Mesendoderm (in vitro differentiated cells): ENCODE measurements at places on chromosomes 3 and 15.

DNA sequence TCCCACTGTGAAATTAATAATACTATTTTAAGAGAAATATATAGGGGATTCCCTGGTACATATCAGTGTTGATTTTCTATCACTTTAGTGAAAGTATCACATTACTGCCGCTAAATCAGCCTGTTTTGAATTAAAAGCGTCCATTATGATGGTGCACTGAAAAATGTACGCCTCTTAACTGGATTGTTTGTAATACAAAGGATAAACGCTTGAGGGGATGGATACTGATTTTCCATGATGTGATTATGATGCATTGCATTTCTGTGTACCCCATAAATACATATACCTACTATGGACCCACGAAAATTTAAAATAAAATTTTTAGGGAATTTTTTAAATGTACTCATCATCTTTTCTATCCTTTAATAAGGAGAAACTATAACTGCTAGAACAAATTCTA, 478.6 kb downstream of the MAGI1 start:
- no peak overlapping the region for H3K4me3 ChIP-seq
- H3K4me1 ChIP-seq, result no peaks in the 10 kb centered on the region
- H3K36me3 ChIP-seq, result no peaks in the 10 kb centered on the region
- H3K27ac ChIP-seq, result no peak overlapping the region
- no peak for DNase-seq

DNA sequence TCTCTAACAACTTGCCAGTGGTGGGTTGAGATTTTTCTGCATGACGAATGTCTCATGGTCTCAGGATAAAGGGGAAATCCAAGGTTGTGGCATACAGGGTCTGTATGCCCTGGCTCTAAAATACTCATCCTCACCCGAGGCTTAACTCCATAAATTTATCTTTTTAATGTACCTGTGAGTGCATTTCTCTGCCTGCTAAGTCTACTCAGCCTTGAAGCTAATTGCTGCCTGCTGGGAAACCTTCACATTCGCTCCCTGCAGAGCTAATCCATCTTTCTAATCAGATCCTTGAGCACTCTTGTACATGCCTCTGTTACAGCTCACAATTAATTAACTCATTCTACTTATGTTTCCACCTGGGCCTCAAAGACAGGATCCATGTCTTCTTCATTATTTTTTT, 93.8 kb downstream of the CMSS1 start:
- no peak overlapping the region for H3K27ac ChIP-seq
- H3K4me3 ChIP-seq, result no peak overlapping the region
- DNase-seq, result peak; percentile 62
- H3K27me3 ChIP-seq, result no peaks in the 10 kb centered on the region
- H3K4me1 ChIP-seq, result no peaks in the 10 kb centered on the region

- H3K36me3 ChIP-seq, result no peaks in the 10 kb centered on the region
- H3K27me3 ChIP-seq, result no peaks in the 10 kb centered on the region
- no peak for DNase-seq
Measured at GRCh38 chr3:172692751-172693338, 18.0 kb downstream of the NCEH1 start.

GRCh38 chr15:66753687-66754377, 51.8 kb downstream of the SMAD6 start:
- peaks cover 28% of the 10 kb centered on the region for H3K36me3 ChIP-seq
- DNase-seq, result no peak
- H3K27ac ChIP-seq, result no peak overlapping the region
- H3K27me3 ChIP-seq, result no peaks in the 10 kb centered on the region
- no peak overlapping the region for H3K4me3 ChIP-seq
- H3K4me1 ChIP-seq, result peaks cover 2% of the 10 kb centered on the region

DNA sequence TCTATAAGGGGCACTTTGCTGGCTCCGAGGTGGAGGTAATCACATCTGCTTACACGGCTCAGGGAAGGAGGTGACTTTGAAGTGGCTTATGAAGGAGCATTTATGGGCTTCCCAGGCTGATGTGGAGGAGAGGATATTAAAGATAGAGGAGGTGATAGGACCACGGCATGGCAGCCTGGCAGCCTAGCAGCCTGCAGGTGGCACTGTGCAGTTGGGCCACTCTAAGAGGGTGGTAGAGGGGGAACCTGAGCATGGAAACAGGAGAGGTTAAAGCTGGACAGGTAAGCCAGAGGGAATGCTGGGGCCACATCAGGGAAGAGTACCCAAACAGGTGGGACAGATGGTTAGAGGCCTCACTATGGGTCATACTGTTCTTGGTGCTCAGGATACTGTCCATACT, 375.0 kb downstream of the WDR72 start:
- H3K27ac ChIP-seq, result no peak overlapping the region
- H3K36me3 ChIP-seq, result no peaks in the 10 kb centered on the region
- no peaks in the 10 kb centered on the region for H3K4me1 ChIP-seq
- H3K27me3 ChIP-seq, result no peaks in the 10 kb centered on the region
- H3K4me3 ChIP-seq, result no peak overlapping the region

DNA sequence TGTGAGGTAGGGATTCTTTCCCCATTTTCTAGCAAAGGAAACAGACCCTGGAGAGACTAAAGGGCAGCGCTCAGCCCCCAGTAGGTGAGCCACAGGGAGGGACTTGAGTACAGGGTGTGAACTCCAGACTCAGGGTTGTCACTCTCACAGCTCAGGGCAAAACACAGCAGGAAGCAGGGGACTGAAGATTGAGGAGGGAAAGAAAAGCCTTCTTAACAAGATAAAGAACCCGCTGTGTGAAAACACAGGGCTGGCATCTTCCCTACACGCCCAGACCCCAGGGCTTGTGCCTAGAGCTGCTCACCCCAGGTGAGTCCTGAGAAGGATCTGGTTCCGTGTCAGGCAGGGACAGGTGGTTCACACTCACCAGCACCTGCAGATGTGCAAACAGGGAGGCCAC, 59.6 kb downstream of the ABTB1 start:
- no peak overlapping the region for H3K4me3 ChIP-seq
- H3K4me1 ChIP-seq, result peaks cover 5% of the 10 kb centered on the region
- H3K27me3 ChIP-seq, result no peaks in the 10 kb centered on the region
- no peaks in the 10 kb centered on the region for H3K36me3 ChIP-seq

- no peaks in the 10 kb centered on the region for H3K4me1 ChIP-seq
- no peaks in the 10 kb centered on the region for H3K27me3 ChIP-seq
- no peak overlapping the region for H3K4me3 ChIP-seq
- no peak for DNase-seq
- no peaks in the 10 kb centered on the region for H3K36me3 ChIP-seq
Measured at GRCh38 chr3:53808496-53808895, 37.7 kb downstream of the CHDH start.

DNA sequence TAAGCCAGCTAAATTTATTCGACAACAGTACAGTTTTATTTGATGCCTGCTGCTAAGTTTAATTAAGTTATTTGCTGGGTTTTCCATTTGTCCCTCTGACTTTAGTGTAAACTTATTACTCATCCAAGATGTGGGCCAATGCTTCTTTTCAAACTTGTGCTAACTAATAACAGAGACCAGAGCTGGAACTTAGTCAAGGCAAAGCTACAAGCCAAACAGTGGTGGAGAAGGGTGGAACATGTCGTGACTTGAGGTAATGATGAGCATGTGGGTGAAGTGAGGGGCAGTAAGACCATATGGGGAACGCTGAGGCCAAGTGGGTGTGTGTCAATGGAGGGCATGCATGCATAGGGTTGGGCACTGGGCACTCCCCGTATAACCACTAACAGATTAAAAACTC, 63.9 kb downstream of the NMD3 start:
- H3K36me3 ChIP-seq, result no peaks in the 10 kb centered on the region
- H3K27ac ChIP-seq, result no peak overlapping the region
- H3K27me3 ChIP-seq, result no peaks in the 10 kb centered on the region
- no peak overlapping the region for H3K4me3 ChIP-seq
- H3K4me1 ChIP-seq, result no peaks in the 10 kb centered on the region
- no peak for DNase-seq

GRCh38 chr3:134446800-134447199, 39.0 kb downstream of the ANAPC13 start:
- H3K4me1 ChIP-seq, result peaks cover 1% of the 10 kb centered on the region
- DNase-seq, result no peak
- H3K4me3 ChIP-seq, result no peak overlapping the region
- no peaks in the 10 kb centered on the region for H3K27me3 ChIP-seq
- H3K36me3 ChIP-seq, result no peaks in the 10 kb centered on the region
- H3K27ac ChIP-seq, result no peak overlapping the region

- H3K27me3 ChIP-seq, result no peaks in the 10 kb centered on the region
- DNase-seq, result no peak
- H3K4me1 ChIP-seq, result no peaks in the 10 kb centered on the region
- H3K27ac ChIP-seq, result no peak overlapping the region
- H3K4me3 ChIP-seq, result no peak overlapping the region
- H3K36me3 ChIP-seq, result no peaks in the 10 kb centered on the region
Measured at GRCh38 chr15:51310064-51310463, 28.3 kb downstream of the CYP19A1 start.

GRCh38 chr3:178439504-178439903, 96.7 kb upstream of the KCNMB2 start:
- no peak overlapping the region for H3K27ac ChIP-seq
- H3K27me3 ChIP-seq, result no peaks in the 10 kb centered on the region
- no peaks in the 10 kb centered on the region for H3K36me3 ChIP-seq
- H3K4me3 ChIP-seq, result no peak overlapping the region

- H3K4me3 ChIP-seq, result no peak overlapping the region
- no peak overlapping the region for H3K27ac ChIP-seq
Measured at GRCh38 chr15:78282324-78282723, 17.1 kb downstream of the SKIC8 start.

DNA sequence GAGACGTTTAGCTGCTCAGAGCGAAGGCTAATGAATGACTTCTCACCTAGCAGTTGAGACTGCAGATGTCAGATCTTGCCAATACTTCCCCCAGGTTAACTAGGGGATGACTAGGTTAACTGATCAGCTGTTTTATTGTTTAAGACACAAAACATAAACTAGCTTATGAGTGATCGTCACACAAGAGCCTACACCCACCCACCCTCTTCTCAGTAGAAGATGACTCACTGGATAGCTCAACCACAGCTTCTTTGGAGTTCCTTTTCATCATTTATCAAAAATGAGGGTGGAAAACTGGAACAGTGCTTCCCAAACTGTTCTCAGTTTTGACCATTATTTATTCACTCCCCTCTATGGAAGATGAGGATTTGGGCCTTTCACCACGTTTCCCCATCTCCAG, 25.2 kb downstream of the GASK1A start:
- no peaks in the 10 kb centered on the region for H3K27me3 ChIP-seq
- no peak overlapping the region for H3K27ac ChIP-seq
- H3K4me1 ChIP-seq, result no peaks in the 10 kb centered on the region
- no peak overlapping the region for H3K4me3 ChIP-seq
- no peak for DNase-seq

GRCh38 chr3:123837858-123838257, 46.3 kb downstream of the MYLK start:
- H3K27ac ChIP-seq, result no peak overlapping the region
- no peaks in the 10 kb centered on the region for H3K4me1 ChIP-seq
- no peaks in the 10 kb centered on the region for H3K36me3 ChIP-seq
- DNase-seq, result no peak
- no peaks in the 10 kb centered on the region for H3K27me3 ChIP-seq

DNA sequence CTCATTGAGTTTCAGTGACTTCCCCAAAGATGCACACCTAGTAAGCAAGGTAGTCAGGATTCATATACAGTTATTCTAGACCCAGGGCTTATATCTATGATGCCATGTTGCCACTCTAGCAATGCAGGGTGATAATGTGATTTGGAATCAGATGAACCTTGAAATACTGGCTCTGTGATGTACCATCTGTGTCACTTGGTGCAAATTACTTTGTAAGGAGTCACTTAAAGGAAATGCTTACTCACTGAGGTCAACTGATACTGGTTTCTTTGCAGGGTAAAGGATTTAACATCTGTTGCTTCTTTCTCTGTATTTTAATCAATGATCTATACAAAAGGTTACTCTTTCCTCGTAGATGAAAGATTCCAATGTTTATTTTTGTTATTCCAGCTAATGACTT, 10.8 kb downstream of the ASB14 start:
- H3K36me3 ChIP-seq, result no peaks in the 10 kb centered on the region
- no peak overlapping the region for H3K27ac ChIP-seq
- H3K4me1 ChIP-seq, result no peaks in the 10 kb centered on the region
- DNase-seq, result peak; percentile 38

GRCh38 chr3:34268032-34268709, 469.7 kb downstream of the PDCD6IP start:
- no peaks in the 10 kb centered on the region for H3K27me3 ChIP-seq
- no peaks in the 10 kb centered on the region for H3K4me1 ChIP-seq
- H3K27ac ChIP-seq, result no peak overlapping the region
- no peaks in the 10 kb centered on the region for H3K36me3 ChIP-seq
- no peak overlapping the region for H3K4me3 ChIP-seq

GRCh38 chr3:18295171-18295920, 129.8 kb downstream of the SATB1 start:
- no peak overlapping the region for H3K4me3 ChIP-seq
- H3K36me3 ChIP-seq, result no peaks in the 10 kb centered on the region
- no peaks in the 10 kb centered on the region for H3K27me3 ChIP-seq
- DNase-seq, result peak; percentile 96

GRCh38 chr3:127628788-127629466, at the start of gene PODXL2:
Gene PODXL2 (plus strand): TSS chr3:127629185. CDS start chr3:127629220, 35 bp downstream.
- no peaks in the 10 kb centered on the region for H3K36me3 ChIP-seq
- DNase-seq, result peak; percentile 60
- peaks cover 12% of the 10 kb centered on the region for H3K27me3 ChIP-seq
- H3K27ac ChIP-seq, result no peak within 1 kb of the TSS
- no peaks in the 10 kb centered on the region for H3K4me1 ChIP-seq

DNA sequence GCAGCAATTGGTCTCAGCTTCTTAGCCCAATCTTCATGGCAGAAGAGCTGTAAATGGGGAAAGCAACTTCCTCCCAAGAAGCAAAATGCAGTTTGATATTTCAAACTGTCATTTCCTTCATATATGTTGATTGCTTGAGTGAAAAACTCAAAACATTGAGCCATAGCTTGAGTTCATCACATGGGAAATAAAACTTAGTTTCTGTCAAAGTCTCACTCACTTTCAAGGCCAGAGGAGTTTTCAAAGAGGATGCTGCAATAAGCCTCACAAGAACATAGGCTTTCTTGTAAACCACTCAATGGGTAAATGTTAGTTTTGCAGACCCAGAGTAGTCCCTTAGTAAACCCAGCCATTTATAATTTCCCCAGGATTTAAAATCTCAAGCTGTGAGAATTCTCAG, 29.1 kb upstream of the SUCLG2 start:
- no peaks in the 10 kb centered on the region for H3K27me3 ChIP-seq
- no peaks in the 10 kb centered on the region for H3K4me1 ChIP-seq
- no peak overlapping the region for H3K27ac ChIP-seq
- no peaks in the 10 kb centered on the region for H3K36me3 ChIP-seq

DNA sequence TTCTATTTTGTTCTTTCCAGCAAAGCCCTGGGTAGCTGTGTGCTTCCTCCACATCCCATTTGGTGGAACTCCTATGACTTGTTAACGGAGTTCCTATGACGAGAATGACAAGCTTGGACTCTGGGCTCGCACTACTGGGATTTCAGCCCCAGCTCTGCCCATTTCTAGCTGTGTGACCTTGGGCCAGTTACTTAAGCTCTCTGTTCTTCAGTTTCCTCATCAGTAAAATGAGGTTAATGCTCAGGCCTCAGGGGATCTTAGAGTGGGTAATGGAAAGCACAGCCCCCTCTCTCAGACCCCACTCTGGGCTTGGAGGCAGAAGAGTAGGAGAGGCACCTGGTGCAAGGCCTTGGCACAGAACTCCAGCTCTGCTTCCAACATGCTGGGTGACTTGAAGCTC, 123.1 kb downstream of the SMAD6 start:
- peaks cover 9% of the 10 kb centered on the region for H3K4me1 ChIP-seq
- no peak overlapping the region for H3K27ac ChIP-seq
- DNase-seq, result no peak
